ENCODE measurements at places on chromosomes 3 and 15.

GRCh38 chr15:50248994-50249582 lies 16.4 kb downstream of the HDC start:
- no peak overlapping the region for H3K27ac ChIP-seq
- no peak for DNase-seq
- H3K36me3 ChIP-seq: no peaks in the 10 kb centered on the region
- no peak overlapping the region for H3K4me3 ChIP-seq

- no peaks in the 10 kb centered on the region for H3K27me3 ChIP-seq
- DNase-seq: no peak
- H3K27ac ChIP-seq: no peak overlapping the region
- no peak overlapping the region for H3K4me3 ChIP-seq
- no peaks in the 10 kb centered on the region for H3K4me1 ChIP-seq
- no peaks in the 10 kb centered on the region for H3K36me3 ChIP-seq
Observed at GRCh38 chr3:197023241-197023997, 6.2 kb downstream of the MELTF start.

- H3K4me3 ChIP-seq: no peak overlapping the region
- no peaks in the 10 kb centered on the region for H3K36me3 ChIP-seq
- no peak overlapping the region for H3K27ac ChIP-seq
- H3K27me3 ChIP-seq: peaks cover 44% of the 10 kb centered on the region
- H3K4me1 ChIP-seq: no peaks in the 10 kb centered on the region
- no peak for DNase-seq
Observed at GRCh38 chr3:184672335-184672734, 39.5 kb downstream of the MAGEF1 start.

GRCh38 chr3:66401675-66402491 lies 98.9 kb downstream of the LRIG1 start:
- no peaks in the 10 kb centered on the region for H3K4me1 ChIP-seq
- H3K36me3 ChIP-seq: no peaks in the 10 kb centered on the region
- DNase-seq: no peak
- H3K27me3 ChIP-seq: no peaks in the 10 kb centered on the region
- no peak overlapping the region for H3K4me3 ChIP-seq

DNA sequence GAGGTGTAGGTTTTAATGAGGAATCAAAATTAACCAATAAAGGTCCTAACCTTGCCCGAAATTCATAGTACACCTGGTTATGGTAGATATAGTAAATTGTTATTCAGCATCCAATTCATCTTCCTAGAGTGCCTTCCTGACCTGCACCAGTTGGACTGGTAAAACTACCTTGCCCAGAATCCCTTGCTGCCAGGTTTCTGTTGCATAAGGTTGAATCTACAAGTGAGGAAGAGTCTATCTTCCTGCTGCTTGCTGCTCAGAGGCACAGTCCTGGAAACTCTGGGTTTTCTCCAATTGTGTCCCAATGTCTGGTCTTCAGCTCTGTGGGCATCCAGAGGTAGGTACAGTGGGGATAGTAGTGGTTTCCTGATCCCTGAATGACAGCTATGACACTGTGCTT lies 17.3 kb downstream of the CCDC54 start:
- DNase-seq: peak; percentile 25
- H3K4me3 ChIP-seq: no peak overlapping the region
- H3K4me1 ChIP-seq: peaks cover 21% of the 10 kb centered on the region
- no peak overlapping the region for H3K27ac ChIP-seq
- H3K27me3 ChIP-seq: no peaks in the 10 kb centered on the region
- H3K36me3 ChIP-seq: no peaks in the 10 kb centered on the region

- H3K27ac ChIP-seq: no peak overlapping the region
- H3K36me3 ChIP-seq: no peaks in the 10 kb centered on the region
- no peaks in the 10 kb centered on the region for H3K4me1 ChIP-seq
- DNase-seq: no peak
- H3K27me3 ChIP-seq: no peaks in the 10 kb centered on the region
Observed at GRCh38 chr3:28191363-28191762, 50.1 kb upstream of the CMC1 start.

- H3K36me3 ChIP-seq: no peaks in the 10 kb centered on the region
- 0 out of 2 replicates have a peak, but pooled peaks cover 6% of the 10 kb centered on the region for H3K4me1 ChIP-seq
- no peak overlapping the region for H3K27ac ChIP-seq
- DNase-seq: no peak
- H3K4me3 ChIP-seq: no peak overlapping the region
- H3K27me3 ChIP-seq: no peaks in the 10 kb centered on the region
Observed at GRCh38 chr15:42286445-42287029, 13.3 kb upstream of the TMEM87A start.

GRCh38 chr3:47283591-47284364 lies 1.0 kb downstream of the KLHL18 start:
- 0 out of 2 replicates have a peak overlapping the region, but pooled peaks have one; percentile 16 for H3K27ac ChIP-seq
- peaks cover 7% of the 10 kb centered on the region for H3K4me1 ChIP-seq
- peak overlapping the region; percentile 86 for H3K4me3 ChIP-seq

GRCh38 chr3:194851254-194851653 lies 165.6 kb downstream of the FAM43A start:
- no peak overlapping the region for H3K27ac ChIP-seq
- H3K4me3 ChIP-seq: no peak overlapping the region
- DNase-seq: no peak
- no peaks in the 10 kb centered on the region for H3K36me3 ChIP-seq
- H3K27me3 ChIP-seq: no peaks in the 10 kb centered on the region

- H3K4me3 ChIP-seq: no peak overlapping the region
- H3K27ac ChIP-seq: no peak overlapping the region
- DNase-seq: peak; percentile 13
- H3K4me1 ChIP-seq: no peaks in the 10 kb centered on the region
Observed at GRCh38 chr3:142180761-142181362, 31.5 kb upstream of the TFDP2 start.

DNA sequence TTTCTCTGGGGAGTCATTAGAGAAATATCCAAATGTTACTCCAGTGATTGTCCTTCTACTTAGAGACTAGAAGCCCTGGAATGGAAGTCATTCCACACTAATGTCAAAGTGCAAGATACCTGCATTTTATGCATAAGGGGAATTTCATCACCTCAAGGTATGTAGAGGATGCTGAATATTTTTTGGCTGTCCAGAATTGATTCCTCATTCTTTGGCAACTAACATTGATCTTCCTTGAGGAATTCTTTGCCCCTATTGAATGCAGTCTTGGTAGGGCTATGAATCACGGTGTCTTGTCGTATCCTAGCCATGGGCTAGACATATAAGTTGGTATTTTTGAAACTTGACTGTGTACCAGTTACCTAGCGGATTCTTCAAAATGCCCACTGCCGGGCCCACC lies 271.1 kb downstream of the CNTN3 start:
- no peak overlapping the region for H3K4me3 ChIP-seq
- H3K27ac ChIP-seq: no peak overlapping the region
- no peaks in the 10 kb centered on the region for H3K36me3 ChIP-seq
- H3K27me3 ChIP-seq: peaks cover 27% of the 10 kb centered on the region

GRCh38 chr15:72592097-72592496 lies 62.4 kb upstream of the GOLGA6B start:
- H3K36me3 ChIP-seq: no peaks in the 10 kb centered on the region
- no peak overlapping the region for H3K4me3 ChIP-seq
- H3K4me1 ChIP-seq: no peaks in the 10 kb centered on the region
- H3K27ac ChIP-seq: no peak overlapping the region
- no peaks in the 10 kb centered on the region for H3K27me3 ChIP-seq
- no peak for DNase-seq

DNA sequence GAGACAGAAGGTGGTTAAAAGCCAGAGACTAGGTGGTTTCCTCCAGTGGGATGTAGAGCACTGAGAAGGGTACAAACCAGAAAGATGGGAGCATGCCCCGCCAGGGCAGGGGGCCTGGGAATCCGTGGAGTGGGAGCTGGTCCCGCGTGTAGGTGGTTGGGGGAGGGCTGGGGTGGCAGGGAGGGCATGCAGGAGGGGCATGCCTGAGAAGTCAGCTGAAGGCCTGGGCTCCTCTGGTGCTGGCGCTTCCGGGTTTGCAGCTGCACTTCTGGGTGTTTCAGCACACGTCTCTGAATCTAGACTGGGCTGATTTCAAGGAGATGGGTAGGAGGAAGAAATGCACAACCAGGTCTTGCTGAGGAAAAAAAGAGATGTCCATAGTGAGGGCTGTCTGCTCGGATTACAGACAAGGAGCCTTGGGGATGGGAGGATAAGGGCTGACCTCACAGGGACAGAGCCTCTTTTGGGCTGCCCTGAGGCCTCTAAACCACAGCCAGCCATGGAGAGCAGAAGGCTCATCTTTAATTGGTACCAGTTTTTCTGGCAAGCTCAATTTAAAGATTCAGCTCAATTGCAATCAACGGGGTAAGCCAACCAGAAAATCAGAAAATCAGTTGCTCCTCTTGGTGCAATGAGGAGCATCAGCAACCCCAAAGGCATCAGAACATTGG lies 151.9 kb downstream of the FAM43A start:
- peaks cover 13% of the 10 kb centered on the region for H3K4me1 ChIP-seq
- H3K27me3 ChIP-seq: no peaks in the 10 kb centered on the region
- H3K27ac ChIP-seq: no peak overlapping the region
- no peak for DNase-seq

DNA sequence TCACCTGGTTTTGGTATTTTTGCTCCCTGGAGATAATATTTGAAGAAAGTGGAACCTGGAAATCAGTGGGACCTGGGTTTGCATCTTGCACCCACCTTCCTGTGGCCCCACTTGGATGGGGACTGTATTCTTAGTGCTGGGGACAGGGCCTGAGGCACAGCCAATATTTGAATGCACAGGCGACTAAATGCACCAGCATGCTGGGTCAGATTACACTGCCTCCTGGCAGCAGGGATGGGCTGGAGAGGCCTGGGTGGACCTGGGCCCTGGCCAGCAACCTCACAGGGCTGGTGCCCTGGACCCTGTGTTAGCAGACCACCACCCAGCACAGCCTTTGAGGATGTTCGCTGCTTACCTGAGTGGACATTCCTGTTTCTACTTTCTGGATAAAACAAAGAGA lies 10.5 kb downstream of the ITIH4 start:
- H3K27me3 ChIP-seq: no peaks in the 10 kb centered on the region
- no peaks in the 10 kb centered on the region for H3K4me1 ChIP-seq
- no peak overlapping the region for H3K4me3 ChIP-seq
- H3K36me3 ChIP-seq: no peaks in the 10 kb centered on the region
- H3K27ac ChIP-seq: no peak overlapping the region
- no peak for DNase-seq

GRCh38 chr3:128273109-128273840 lies 120.0 kb downstream of the EEFSEC start:
- H3K4me1 ChIP-seq: peaks cover 48% of the 10 kb centered on the region
- no peak for DNase-seq
- H3K27me3 ChIP-seq: no peaks in the 10 kb centered on the region
- H3K36me3 ChIP-seq: no peaks in the 10 kb centered on the region
- H3K27ac ChIP-seq: peak overlapping the region; percentile 99

GRCh38 chr3:48715174-48715800 lies 1.7 kb downstream of the IP6K2 start:
- no peak overlapping the region for H3K27ac ChIP-seq
- no peaks in the 10 kb centered on the region for H3K27me3 ChIP-seq
- H3K4me1 ChIP-seq: peaks cover 17% of the 10 kb centered on the region
- peaks cover 23% of the 10 kb centered on the region for H3K36me3 ChIP-seq
- DNase-seq: peak; percentile 37

DNA sequence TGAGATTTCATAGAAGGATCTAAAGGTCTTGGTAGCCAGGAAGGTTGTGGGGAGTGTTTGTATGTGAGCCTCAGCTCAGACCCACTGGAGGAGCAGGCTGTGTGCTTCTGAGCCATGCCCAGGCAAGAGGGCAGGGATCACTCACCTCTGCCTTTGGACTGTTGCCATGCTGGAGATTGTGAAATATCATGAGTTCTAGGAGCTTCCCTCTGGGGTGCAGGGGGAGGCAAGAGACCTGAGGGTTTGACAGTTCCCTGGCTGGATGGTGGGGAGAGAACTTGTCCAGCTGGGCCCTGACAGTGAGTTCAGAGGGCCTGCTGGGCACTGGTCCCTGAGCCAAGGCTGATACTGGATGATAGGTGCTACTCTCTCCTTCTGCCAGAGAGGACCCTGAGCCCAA lies 6.0 kb downstream of the SLC6A1 start:
- no peaks in the 10 kb centered on the region for H3K4me1 ChIP-seq
- no peak overlapping the region for H3K4me3 ChIP-seq
- H3K27me3 ChIP-seq: peaks cover 98% of the 10 kb centered on the region
- no peaks in the 10 kb centered on the region for H3K36me3 ChIP-seq
- no peak overlapping the region for H3K27ac ChIP-seq

- DNase-seq: no peak
- H3K27ac ChIP-seq: no peak overlapping the region
- peaks cover 6% of the 10 kb centered on the region for H3K4me1 ChIP-seq
- no peak overlapping the region for H3K4me3 ChIP-seq
Observed at GRCh38 chr3:144165482-144165881, 193.9 kb downstream of the DIPK2A start.

DNA sequence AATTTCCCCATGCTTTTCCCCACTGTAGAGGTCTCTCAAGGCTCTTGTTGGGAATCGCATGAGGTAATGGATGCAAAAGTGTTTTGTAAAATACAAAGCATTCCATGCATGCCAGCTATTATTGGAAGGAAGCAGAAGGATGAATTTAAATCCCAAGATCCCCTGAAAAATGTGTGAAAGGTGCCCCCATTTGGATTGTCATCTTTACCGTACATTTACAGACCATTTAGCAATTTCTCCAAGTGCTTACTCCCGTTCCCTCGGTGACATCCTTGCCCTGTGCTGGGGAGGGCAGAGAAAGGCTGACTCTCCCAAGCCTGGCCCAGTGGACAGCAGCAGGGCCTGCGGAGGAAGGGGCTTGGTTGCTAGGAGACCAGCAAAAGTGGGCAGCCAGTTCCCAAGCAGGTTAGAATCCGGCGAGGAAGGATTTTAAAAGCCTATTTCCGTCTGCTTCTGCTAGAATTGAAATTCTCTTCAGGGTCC lies 31.1 kb upstream of the NEO1 start:
- H3K36me3 ChIP-seq: no peaks in the 10 kb centered on the region
- no peaks in the 10 kb centered on the region for H3K4me1 ChIP-seq
- no peak for DNase-seq
- peaks cover 59% of the 10 kb centered on the region for H3K27me3 ChIP-seq
- no peak overlapping the region for H3K27ac ChIP-seq

- H3K27ac ChIP-seq: no peak overlapping the region
- H3K27me3 ChIP-seq: no peaks in the 10 kb centered on the region
- no peak overlapping the region for H3K4me3 ChIP-seq
- no peaks in the 10 kb centered on the region for H3K4me1 ChIP-seq
- no peak for DNase-seq
Observed at GRCh38 chr3:37964716-37965115, 25.9 kb upstream of the VILL start.

DNA sequence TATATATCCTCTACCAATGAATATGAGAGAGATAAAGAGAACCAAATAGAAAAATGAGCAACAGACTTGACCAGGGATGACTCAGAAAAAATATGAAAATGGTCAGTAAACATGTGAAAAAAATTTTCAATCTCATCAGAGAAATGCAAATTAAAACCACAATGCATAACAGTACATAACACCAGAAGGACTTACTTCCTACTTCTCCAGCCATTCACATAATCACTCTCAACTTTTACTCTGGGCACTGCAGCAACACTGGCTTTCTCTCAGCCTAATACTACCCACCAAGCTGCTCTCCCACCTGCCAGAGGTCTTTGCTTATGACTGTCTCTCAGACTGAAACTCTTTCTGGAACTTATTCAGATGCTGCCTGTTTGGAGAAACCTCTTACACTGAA lies 49.4 kb downstream of the DPH6 start:
- H3K4me3 ChIP-seq: no peak overlapping the region
- no peak for DNase-seq
- H3K27me3 ChIP-seq: no peaks in the 10 kb centered on the region
- H3K4me1 ChIP-seq: no peaks in the 10 kb centered on the region

Measured in PC-9 (cell line).